ENCODE measurements at places on chromosomes 11 and 22.

GRCh38 chr22:35903571-35904335 lies 124.9 kb downstream of the RBFOX2 start:
- no peak for DNase-seq

GRCh38 chr11:20081336-20081735 lies 78.9 kb downstream of the DBX1 start:
- DNase-seq, result no peak

- DNase-seq, result no peak
These were observed 14.9 kb downstream of the CLMP start for GRCh38 chr11:123180166-123180565.

DNA sequence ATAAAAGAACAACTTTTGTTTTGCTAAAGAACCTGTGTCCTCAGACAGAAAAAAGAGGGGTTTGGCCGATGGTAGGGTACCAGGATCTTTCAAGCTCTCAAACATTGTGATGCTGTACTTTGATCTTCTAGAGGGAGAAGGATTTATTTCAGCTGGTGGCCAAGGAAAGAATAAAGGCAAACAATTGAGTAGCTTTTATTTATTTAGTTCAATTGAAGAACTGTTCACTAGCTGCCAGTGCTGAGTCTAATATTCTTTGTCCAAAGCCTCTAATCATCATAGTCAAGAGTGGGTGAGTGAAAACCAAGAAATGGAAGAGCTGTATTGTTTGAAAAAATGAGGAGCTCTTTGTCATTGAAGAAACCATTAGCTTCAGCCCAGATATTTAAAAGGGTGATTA lies 138.4 kb downstream of the FAT3 start:
- DNase-seq, result no peak

DNA sequence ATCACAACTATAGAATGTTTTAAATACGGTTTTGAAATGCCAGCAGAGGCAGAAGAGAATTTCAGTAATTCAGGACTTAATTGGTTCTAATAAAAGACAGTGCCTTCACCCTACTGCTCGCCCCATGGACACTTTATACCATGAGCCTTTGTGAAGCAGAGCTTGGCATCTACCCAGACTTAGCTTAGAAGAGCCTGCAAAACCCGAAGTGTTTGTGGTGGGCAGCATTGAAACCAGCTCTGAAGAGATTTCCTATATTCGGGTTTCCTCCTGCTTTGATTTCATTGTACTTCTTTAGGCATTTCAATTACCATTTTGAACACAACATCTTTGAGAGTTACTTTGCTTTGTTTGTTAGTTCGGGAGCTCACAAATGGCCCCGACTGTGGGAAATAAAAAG lies 185.1 kb upstream of the MTNR1B start:
- no peak for DNase-seq

DNA sequence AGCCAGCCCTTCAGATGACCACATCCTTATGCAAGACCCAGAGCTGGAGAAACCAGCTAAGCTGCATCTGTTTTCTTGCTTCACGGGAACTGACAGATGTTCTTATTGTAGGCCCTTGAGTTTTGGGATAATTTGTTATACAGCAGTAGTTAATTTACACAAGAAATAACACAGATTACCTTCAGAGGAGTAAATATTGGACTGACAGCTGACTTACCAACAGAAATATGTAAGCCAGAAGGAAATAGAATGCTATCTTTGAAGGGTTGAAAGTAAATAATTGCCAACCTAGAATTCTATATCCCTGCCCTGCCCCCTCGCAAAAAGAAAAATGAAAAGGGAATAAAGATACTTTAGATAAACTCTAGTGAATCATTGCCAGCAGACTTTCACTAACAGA lies 124.1 kb downstream of the WNT7B start:
- DNase-seq, result no peak

DNA sequence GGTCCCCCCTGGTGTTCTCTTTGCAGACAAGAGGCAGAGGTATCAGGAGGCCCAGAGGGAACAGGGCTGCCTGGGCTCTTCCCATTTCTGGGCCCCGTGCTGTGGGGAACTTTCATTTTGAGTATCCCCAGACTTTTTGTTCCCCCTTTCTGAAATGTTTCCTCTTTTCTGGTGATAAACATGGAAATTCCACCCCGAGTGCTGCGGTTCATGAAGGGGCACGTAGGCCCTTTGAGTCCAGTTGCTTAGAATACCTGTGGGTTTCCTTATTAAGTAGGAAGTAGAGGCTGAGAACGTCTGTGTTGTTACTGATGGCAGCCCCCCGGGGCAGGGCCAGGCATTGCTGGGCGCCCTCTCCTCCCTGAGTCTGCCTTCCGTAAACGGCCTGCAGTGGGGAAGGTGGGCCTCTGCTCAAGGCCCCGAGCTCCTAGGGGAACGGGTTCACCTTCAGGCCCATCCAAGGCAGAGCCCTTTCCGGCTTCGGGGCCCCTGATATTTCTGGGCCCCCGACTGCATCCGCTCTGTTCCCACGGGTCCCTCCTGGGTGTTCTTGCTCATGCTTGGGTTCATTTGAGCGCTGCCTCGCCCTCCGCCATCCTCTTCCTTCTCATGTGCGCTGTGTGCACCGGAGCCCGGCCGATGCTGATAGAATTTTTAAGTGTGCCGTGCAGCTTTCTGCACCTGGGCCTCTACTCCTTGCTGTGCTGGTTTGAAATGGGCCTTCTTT lies 12.0 kb downstream of the TBC1D22A start:
- DNase-seq, result no peak

DNA sequence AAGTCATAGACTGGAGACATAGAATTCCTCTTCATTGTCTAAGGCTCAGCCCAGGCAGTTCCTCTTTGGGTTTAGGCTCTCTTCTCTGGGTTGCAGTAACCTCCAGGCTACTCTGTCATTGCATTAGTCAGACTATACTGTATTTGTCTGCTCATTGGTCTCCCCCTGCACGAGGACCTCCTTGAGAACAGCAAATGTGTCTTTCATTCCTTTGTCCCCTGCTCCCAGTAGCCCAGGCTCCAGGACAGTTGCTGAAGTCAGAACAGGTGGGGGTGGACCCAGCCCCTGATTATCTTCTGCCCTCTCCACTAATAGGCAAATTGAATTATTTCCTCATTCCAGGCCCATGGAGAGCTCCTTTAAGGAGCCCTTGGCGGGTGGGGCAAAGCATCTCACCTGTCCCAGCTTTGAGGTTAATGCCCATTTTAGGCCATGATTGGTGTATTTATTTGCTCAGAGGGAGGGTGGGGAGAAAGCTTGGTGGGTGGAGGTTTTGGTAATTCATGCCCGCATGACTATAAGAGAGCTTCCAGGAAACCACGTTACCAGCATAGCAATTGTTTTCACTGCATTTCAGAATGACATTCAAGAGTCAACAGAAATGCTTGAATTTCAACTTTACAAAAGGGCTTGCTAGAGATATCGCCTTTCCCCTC lies 40.9 kb downstream of the NAV2 start:
- DNase-seq, result peak; percentile 67

DNA sequence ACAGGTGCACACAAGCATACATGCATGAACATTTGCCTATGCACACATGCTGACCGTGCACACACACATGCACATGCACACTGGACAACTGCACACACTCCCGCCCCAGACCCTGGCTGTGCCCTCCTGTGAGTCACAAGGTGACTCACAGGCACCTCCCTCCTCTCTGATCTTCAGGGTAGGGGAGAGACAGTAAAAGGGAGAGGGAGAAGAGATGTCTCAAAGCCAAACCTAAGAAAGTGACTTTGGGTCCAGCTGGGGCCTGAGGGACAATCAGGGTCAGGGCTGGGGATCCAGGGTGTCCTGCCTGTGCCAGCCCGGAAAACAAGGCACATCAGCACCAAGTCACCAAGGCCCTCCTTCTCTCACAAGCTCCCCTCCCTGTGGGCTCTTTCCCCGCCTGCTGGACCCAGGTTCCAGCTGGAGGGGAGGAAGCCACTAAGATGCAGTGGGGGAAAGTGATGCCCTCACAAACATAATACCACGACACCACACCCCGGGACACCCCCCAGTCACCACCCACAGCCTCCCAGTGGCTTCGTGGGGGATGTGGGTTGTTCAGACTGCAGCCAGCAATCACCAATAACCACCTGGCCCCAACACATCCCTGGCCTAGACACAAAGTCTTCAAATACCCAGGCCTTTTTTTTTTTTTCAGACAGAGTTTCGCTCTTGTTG lies 39.3 kb downstream of the PDGFB start:
- peak; percentile 49 for DNase-seq

GRCh38 chr22:36175892-36176291 lies 15.3 kb upstream of the APOL3 start:
- DNase-seq, result no peak

- peak; percentile 19 for DNase-seq
These were observed 49.2 kb downstream of the APOL5 start for GRCh38 chr22:35766654-35767580.

DNA sequence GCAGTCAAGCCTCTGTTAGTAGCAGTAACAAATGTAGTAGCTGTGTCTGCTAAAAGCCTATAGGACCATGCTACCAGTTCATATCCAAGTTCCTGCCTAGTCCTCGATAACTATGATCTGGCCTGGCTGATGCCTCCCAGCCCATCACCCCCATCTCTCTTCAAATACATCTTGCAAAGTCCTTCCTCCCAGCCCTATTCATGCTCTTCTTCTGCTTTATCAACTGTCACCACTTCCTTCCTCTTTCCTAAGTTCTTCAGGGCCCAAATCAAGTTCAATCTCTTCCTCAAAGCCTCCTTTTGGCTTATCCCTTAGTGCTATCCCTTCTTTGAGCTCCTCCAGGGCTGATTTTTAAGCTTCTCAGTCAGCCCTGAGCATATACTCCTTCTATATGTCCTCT lies 150.9 kb upstream of the THY1 start:
- DNase-seq, result no peak

DNA sequence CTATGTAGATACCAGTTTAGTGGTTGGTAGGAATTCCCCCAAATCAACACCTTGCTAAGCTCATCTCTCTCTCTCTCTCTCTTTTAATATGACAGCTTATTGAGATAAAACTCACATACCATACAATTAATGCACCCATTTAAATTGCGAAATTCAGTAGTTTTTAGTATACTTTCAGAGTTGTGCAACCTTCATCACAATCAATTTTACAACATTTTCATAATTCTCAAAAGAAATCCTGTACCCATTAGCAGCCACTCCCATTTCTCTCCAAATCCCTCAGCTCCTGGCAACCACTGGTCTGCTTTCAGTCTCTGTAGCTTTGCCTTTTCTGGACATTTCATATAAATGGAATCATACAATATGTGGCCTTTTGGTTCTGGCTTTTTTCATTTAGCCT lies 13.3 kb downstream of the NNMT start:
- DNase-seq, result no peak

DNA sequence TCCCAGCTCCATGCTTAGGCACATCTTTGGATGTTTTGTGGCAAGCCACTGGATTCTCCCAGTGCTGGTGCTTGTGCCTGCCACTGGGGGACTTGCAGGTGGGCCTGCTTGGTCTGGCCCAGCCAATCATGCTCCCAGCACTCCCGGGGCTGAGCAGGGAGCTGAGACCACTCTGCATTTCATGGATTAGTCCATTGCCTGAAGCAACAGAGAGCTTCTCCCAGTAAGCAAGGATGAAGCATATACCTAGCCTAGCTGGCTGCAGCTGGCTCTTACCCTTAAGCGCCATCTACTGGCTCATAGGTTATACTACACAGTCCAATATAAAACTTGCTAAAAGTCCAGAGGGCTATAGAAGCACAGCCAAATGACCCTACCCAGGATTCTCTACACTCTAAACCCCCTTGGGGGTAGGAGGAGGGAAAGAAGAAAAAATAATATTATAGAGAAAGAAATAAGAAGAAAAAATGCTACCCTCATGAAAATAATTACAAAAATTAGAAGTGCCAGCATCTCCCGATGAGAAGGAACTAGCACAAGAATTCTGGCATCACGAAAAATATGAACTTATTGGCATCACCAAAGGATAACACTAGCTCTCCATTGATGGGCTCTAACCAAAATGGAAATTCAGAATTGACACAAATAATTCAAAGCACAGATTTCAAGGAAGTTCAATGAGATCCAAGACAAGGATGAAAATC lies 275.3 kb downstream of the C11orf87 start:
- DNase-seq, result peak; percentile 57

GRCh38 chr11:8826901-8827560 lies 84.0 kb upstream of the AKIP1 start:
- DNase-seq, result no peak

DNA sequence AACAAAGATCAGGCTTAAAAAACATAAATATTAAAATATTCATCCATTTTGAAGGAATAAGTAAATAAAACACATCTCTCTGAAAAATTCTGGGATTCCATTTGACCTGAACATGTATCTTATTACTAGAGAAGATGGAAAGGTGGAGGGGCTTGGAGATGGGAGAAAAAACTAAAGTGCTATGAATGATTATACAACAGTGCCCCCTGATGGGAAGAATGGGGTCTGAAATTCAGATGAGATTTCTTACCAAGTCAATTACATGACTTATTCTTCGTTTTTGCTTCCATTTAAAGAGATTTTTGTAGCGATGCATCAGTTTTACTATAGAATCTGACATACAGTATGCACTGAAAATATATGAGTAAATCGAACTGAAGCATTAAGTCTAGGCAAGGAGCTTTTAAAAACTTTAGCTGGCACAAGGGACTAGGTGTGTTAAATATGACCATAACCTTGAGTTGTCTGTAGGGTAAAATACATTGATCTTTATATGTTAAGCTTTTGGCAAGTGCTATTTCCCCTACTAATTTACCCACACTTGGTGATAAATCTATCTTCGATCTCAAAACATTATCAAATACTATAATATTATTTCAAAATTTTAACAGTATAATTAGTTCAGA lies 718.8 kb downstream of the CNTN5 start:
- DNase-seq, result peak; percentile 36

DNA sequence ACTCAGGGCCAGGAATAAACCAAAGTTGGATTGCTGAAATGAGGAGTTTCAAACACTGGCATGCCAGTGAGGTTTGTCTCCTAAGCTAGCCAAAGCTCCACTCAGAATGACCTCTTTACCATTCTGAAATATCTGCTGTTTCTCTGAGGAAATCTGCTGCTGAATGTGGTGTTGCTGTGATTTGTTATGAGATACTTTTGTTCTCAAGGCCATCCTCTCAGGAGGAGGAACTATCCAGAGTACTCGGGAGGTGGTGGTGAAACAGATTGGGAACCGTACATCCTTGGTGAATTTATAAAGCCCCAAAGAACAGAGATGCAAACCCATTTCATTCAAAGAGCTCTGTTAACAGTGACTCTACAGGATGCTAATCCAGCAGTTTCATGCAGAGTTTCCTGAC lies 50.5 kb downstream of the BDNF start:
- DNase-seq, result peak; percentile 17

- DNase-seq, result no peak
These were observed 17.2 kb downstream of the CHADL start for GRCh38 chr22:41223535-41223934.

DNA sequence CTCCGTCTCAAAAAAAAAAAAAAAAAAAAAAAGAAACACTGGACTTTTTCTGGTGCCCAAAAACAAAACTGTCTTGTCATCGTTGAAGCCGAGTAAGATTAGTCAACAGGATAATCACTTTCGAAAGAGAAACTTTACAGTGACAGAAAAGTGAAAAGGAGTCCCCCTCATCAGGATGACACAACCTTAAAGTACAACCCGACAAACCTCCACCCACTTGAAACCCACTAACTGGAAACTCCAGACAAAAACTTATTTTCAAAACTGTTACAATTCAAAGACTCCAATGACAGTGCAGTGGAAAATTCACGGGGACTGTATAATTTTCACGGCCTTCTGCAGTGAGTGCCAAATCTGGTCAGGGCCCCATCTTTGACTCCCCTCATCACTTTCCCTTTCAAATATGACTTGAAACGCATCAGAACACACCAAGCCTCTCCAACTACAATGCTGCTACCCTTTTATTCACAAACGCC lies 1.3 kb downstream of the DENND5A start:
- no peak for DNase-seq

GRCh38 chr22:28299753-28300152 lies 379.9 kb downstream of the TTC28 start:
- DNase-seq, result no peak

Data from fibroblast of upper back skin (primary cell).